Iris pigment epithelial cell (primary cell): ENCODE measurements at places on chromosomes 16 and 17.

GRCh38 chr17:65064452-65065019, 8.0 kb upstream of the GNA13 start:
- peak; percentile 71 for DNase-seq

DNA sequence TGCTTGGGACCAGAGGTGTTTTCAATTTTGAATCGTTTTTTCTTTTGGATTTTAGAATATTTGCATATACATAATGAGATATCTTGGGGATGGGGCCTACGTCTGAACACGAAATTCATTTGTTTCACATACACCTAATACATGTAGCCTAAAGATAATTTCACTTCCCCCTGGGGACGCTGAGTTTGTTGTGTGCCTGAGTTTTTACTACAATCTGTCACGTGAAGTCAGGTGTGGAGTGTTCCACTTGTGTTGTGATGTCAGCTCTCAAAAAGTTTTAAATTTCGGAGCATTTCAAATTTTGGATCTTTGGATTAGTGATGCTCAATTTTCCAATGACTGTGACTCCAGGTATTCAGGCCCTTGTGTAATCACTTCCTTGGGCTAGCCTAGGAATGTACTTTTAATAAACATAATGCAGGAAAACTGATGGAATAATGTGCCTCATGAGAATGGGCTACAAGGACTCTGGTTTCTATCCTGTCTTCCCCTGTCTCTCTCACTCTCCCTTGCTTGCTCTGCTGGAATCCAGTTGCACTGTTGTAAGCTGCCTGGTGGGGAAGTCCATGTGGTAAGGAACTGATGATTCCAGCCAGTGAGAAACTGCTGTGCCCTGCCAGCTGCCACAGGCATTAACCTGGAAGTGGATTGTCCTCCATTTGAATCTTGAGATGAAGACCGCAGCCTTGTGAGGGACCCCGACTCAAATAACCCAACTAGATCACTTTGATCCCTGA, 403.8 kb downstream of the SHISA9 start:
- DNase-seq: no peak

DNA sequence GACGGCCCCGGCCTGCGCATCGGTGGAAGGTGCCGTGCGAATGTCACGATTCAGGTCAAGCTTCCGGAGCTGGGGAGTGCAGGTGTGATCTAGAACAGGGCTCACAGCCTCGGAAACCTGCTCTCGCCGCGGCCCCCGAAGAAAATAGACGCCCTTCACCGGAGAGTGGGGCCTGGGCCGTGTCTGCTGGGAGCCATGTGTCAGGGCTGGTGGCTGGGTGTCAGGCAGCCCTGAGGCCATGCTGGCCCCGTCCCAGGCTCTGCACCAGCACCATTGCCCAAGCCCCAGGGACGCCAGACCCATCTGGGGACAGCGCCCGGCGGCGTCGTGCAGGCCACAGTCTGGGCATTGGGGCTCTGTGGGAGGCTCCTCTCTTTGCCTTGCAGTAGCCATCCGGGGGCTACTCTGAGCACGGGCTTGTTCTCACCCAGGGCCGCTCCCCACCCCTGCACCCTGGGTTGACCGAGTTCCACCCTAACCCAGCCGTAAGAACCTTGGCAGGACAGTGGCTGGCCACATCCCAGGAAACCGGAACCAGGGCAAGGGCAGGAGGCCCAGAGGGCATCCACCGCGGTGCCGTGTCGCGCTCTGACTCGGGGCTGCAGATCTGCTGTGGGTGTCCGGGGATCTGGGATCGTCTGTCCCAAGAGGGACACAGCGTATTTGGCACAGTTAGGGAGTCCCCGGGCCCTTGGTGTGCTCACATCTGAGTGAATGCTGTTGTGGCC, 5.3 kb upstream of the NUDT16L1 start:
- DNase-seq: no peak

GRCh38 chr16:85995541-85996423, 96.8 kb downstream of the IRF8 start:
- DNase-seq: no peak

- no peak for DNase-seq
These were observed 55.2 kb upstream of the SREBF1 start for GRCh38 chr17:17892009-17892408.

- DNase-seq: peak; percentile 79
These were observed 242.3 kb upstream of the TBX2 start for GRCh38 chr17:61157246-61157886.

- no peak for DNase-seq
These were observed 81.9 kb upstream of the HNF1B start for GRCh38 chr17:37826497-37827430.

- no peak for DNase-seq
These were observed at the start of gene PMP22 for GRCh38 chr17:15265131-15265530. TSS of gene PMP22 (minus strand) at chr17:15265326. CDS start at chr17:15260727, 4,599 bp downstream.

DNA sequence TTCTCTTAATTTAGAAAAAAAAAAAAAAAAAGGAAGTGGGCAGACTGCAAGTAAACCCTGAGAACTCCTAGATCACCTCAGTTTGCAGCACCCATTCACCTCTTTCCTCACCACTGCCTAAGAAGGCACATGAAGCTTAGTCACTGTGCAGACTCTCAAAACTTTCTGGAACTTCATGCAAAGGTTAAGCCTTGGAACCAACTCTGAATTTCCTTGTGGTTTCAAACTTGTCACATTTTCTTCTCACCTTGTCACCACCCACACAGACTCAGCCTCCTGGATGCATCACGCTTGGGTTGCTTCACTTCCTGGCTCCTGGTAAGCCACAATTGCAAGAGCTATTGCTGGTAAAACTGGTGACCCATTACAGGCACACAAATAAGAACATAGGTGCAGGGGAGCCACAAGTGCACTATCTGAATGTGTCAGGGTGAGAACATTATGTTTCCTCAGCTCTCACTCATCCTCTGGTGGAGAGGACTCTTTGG, 15.0 kb upstream of the CPD start:
- peak; percentile 77 for DNase-seq

DNA sequence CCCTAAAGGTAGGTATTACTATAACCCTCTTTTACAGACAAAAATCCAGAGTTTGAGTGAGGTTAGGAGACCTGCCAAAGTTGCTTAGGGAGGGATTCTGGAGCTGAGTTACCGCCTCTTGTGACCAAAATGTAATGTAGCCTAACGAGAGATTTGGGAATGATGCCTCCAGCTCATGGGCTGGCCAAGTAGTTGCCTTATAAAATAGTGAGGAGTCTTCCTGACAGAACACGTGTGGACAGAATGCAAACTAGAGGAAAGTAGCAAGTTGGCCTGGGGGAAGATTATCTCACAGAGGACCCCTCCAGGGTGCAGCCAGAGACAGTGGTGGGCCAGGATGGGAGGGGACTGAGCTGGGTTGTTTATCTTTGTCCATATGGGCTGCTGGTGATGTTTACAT, 543.7 kb upstream of the CDH11 start:
- no peak for DNase-seq

DNA sequence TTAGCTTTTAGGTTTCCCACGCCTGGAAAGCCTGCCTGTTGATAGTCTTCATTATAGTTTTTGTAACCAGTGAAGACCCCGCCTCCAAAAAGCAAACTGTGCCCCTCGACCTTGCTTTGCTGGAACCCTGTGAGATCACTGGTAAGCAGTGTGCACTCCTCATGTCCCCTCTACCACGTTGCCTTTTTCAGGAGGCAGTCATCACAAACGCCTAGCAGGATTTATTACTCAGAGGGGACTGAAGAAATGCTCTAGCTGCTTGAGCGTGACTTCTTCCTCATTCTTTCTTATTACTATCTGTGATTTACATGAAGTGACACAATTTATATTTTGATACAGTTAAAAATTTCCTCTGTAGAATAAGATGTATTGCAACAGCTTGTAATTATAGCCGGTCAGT, 6.5 kb upstream of the KRTAP3-1 start:
- no peak for DNase-seq

GRCh38 chr17:56599088-56599487, 5.6 kb downstream of the NOG start:
- no peak for DNase-seq

DNA sequence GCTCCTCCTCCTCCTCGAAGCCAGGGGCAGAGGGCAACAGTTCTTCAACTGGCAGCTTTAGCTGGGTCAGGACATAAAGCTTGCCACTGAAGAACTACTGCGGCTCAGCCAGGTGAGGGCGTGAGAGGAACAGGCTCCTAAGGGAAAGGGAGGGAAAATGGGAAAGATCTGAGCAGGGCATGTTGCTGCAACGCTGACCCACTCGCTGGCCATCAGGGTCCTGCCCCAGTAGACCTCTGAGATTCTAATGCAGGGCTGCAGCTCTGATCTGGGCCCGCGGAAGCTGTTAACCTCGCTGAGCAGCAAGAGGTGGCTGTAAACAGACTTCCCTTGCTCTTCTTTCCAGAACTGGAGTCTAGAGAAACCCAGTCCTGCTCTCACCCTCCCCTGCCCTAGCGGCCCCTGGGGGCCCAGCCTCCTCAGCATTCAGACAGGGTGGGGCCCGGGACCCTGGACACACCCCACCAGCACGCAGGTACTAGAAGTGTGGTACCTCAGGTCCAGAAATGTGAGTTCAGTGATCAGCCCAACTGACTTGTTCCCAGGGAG, 3.8 kb upstream of the TLCD2 start:
- DNase-seq: no peak

DNA sequence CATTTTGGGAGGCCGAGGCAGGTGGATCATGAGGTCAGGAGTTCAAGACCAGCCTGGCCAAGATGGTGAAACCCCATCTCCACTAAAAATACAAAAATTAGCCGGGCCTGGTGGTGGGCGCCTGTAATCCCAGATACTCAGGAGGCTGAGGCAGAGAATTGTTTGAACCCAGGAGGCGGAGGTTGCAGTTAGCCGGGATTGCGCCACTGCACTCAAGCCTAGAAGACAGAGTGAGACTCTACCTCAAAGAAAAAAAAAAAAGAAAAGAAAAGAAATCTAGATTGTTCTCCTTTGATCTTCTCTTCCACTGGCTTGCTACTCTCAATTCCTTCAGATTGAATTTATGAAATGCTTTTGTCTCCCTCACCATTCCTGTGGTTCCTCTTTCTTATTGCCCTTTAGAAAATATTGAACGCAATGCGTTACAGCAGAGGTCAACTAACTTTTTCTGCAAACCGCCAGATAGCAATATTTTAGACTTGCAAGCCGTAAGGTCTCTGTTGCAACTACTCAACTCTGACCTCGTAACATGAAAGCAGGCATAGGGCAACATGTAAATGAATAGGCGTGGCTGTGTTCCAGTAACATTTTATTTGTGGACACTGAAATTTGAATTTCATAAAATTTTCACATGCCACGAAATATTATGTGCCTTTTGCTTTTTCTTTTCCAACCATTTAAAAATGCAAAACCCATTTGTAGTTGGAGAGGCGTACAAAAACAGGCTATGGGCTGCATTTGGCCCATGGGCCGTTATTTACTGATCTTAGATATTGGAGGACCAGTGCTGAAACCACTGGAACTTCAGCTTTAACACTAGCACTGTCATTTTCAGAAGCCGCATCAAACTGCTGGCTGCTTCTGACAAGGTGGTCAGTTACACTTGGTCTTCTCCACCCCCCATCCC, 24.8 kb downstream of the PITPNC1 start:
- no peak for DNase-seq

DNA sequence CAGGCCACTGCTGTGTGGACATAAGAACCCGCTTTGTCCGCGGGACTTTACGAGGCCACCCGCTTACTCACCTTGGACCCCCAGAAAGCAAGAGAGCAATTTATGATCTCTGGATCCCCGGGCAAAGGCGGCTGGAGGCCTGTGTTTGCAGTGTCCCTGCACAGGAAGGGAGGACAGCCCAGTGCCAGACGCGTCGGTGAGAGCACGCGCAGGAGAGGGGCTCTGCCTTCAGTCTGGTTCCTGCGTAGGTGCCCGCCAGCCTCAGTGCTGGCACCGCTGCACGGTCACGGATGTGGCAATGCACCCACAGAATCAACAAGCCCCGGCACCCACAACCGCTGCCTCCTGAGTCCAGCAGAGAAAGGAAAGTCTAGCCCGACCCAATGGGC, 248.4 kb downstream of the C16orf95 start:
- DNase-seq: no peak

DNA sequence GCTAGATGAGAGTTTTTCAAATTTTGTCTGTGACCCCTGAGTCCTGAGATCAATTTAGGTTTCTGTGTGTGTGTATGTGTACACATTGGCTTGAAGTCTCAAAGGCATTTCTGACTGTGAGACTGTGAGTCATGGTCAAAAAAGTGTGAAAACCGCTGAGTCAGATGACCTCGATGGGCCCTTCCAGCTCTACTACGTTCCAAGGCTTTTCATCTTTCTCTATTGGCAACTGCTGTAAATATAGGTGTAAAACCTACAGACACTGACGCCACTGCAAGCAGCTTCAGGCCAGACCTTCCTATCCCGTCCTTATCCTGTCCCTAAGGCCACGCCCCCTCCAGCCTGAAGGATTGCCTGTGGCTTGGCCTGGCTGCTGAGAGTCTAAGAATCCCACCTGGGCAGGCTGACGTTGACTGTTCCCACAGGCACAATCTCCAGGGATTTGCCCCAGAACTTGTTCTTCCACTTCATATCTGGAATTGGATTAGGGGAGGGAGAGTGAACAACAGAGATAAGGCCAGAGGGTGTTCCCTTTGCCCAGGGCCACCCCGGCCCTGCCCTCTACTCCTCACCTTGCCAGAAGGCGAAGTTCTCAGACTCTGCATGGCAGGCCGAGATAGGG, 11.3 kb downstream of the OSBPL7 start:
- DNase-seq: peak; percentile 97

DNA sequence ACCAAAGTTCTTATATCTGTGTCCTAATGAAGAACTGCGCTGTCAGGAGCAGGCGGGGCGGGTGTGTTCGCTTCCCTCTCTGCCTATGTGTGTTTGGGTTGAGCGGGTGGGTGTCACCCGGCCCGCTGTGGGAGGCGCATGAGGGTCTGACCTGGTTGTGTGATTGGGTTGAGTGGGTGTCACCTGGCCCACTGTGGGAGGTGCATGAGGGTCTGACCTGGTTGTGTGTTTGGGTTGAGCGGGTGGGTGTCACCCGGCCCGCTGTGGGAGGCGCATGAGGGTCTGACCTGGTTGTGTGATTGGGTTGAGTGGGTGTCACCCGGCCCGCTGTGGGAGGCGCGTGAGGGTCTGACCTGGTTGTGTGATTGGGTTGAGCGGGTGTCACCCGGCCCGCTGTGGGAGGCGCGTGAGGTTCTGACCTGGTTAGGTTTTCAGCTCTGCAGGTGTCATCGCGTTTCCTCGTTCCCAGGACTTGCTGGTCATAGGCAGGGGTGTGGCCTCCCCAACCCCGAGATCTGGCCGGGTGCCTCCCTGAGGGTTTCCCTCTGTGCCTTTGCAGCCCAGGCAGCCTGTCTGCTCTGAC, 69.6 kb upstream of the ZNF750 start:
- DNase-seq: no peak

- no peak for DNase-seq
These were observed 26.3 kb downstream of the MRTFB start for GRCh38 chr16:14097182-14097959.

DNA sequence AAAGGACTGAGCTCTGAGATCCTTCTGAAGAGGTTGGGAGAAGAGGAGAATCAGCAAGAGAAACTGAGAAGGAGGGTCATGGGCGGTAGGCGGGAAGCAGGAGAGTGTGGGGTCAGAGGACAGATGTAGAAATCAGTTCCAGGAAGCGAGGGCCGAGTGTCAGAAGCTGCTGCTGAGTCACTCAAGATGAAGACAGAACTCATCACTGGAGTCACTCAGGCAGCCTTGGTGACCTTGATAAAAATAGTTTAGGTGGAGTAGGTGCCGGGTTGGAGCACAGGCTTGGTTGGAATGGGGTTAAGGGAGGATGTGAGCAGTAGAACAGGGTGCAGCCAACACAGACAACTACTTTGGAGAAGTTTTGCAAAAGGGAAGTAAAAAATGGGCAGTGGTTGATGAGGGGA, 6.1 kb upstream of the ITGAM start:
- DNase-seq: peak; percentile 14
